Upper lobe of right lung (tissue), 1 donor: ENCODE measurements at places on chromosomes 4 and X.
A peak's percentile ranks its signal among the peaks of the same experiment; 100 is the strongest.

DNA sequence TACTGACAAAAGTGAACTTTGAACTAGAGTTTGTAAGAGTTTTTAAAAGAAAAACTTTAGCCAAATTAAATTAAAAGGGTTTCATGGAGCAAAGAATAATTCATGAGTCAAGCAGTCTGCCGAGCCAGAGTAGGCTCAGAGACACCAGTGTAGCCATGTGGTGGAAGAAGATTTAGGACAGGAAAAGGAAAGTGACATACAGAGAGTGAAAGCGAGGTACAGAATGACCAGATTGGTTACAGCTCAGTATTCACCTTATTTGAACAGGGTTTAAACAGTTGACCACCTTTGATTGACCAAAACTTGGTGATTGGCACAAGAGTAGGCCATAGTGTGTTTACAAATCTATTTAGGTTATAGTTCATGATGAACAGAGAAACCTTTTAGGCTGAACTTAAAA is 377.8 kb downstream of the KLHL4 start:
- no peak for DNase-seq
- no peak overlapping the region for H3K27ac ChIP-seq
- H3K4me1 ChIP-seq: no peaks in the 10 kb centered on the region
- H3K4me3 ChIP-seq: no peak overlapping the region

DNA sequence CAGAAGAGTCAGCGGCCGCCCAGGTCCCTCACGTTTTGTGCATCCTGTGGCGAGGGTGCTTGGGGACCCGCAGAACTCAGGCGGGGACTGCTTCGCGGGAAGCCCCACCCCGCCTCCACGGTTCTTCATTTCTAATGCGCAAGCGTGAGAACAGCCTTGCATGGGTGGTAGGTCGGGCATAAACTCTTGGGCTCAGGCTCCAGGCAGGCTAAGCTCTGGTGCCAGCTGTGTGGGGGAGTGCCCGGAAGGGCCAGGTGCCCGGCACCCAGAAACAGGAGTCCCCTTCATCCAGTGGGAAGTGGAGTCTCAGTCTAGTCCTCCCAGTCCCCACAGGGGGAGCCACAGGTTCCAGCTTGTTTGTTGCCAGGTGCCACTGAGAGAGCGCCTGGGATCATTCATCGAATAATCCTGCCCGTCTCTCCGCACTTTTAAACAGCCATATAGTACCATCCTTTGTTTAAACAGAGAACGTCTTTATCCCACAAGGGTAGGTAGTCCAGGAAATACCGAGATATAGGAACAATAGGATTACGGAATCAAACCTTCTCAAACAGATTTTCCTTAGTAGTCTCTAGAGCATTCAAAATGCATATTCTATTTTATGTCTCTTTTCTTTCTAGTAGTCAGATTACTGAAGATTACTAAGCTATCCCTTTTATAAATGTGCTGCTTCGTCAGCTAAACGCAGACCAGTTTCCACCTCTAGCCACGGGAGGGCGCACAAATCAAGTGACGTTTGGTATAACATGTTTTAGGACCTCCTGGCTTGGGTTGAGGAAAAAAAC is 12.7 kb upstream of the RBBP7 start:
- no peaks in the 10 kb centered on the region for H3K4me1 ChIP-seq
- peak; percentile 70 for DNase-seq
- no peaks in the 10 kb centered on the region for H3K36me3 ChIP-seq
- H3K4me3 ChIP-seq: peak overlapping the region; percentile 52

DNA sequence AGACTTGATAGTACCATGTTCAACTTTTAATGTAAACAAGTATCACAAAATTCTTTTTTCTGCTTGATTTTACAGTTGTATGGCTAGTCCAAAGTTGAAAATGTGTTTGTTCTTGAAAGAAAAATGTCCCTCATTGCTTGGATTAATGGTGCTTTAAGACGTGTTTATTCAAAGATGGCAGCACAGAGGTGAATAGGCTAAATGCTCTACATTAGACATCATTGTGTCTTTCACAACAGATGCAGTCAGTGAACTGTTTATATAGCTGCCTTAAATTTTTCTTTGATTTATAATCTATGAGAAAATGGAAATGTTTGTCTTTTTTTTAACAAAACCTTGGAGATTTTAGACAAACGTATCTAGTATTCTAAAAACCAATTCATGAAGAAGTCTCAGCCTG is 137.3 kb downstream of the BMPR1B start:
- H3K27ac ChIP-seq: no peak overlapping the region
- no peaks in the 10 kb centered on the region for H3K36me3 ChIP-seq
- H3K4me3 ChIP-seq: no peak overlapping the region
- H3K27me3 ChIP-seq: no peaks in the 10 kb centered on the region

- H3K27ac ChIP-seq: no peak overlapping the region
- H3K36me3 ChIP-seq: no peaks in the 10 kb centered on the region
- no peaks in the 10 kb centered on the region for H3K27me3 ChIP-seq
- H3K4me3 ChIP-seq: no peak overlapping the region
- no peaks in the 10 kb centered on the region for H3K4me1 ChIP-seq
- DNase-seq: no peak
Measured at GRCh38 chr4:87327136-87327535, 4.5 kb upstream of the HSD17B13 start.

GRCh38 chr4:60648774-60649173 is 551.4 kb upstream of the ADGRL3 start:
- no peaks in the 10 kb centered on the region for H3K4me1 ChIP-seq
- no peaks in the 10 kb centered on the region for H3K36me3 ChIP-seq
- H3K4me3 ChIP-seq: no peak overlapping the region
- no peaks in the 10 kb centered on the region for H3K27me3 ChIP-seq
- H3K27ac ChIP-seq: no peak overlapping the region

- H3K27me3 ChIP-seq: no peaks in the 10 kb centered on the region
- H3K4me3 ChIP-seq: no peak overlapping the region
- H3K36me3 ChIP-seq: no peaks in the 10 kb centered on the region
- no peak for DNase-seq
- H3K4me1 ChIP-seq: no peaks in the 10 kb centered on the region
Measured at GRCh38 chr4:85218756-85219155, 252.3 kb upstream of the WDFY3 start.
